ENCODE measurements at places on chromosomes 11 and 22. TPM values are rescaled to one million over a fixed set of nuclear protein-coding genes. Genes with fewer than 3 reads are reported as not detected.

Gene CYP2D6
- total RNA-seq, result 0.03 TPM

Gene LAMTOR1
- total RNA-seq, result 168 TPM

Gene PGM2L1
- total RNA-seq, result 10.4 TPM

Gene DMC1
- total RNA-seq, result 0.28 TPM

Gene RTN4RL2
- total RNA-seq, result 1.6 TPM

Gene HYOU1
- total RNA-seq, result 112 TPM

All from A172 (cell line).